NAMALWA (cell line): ENCODE measurements at places on chromosomes 7 and 10.

DNA sequence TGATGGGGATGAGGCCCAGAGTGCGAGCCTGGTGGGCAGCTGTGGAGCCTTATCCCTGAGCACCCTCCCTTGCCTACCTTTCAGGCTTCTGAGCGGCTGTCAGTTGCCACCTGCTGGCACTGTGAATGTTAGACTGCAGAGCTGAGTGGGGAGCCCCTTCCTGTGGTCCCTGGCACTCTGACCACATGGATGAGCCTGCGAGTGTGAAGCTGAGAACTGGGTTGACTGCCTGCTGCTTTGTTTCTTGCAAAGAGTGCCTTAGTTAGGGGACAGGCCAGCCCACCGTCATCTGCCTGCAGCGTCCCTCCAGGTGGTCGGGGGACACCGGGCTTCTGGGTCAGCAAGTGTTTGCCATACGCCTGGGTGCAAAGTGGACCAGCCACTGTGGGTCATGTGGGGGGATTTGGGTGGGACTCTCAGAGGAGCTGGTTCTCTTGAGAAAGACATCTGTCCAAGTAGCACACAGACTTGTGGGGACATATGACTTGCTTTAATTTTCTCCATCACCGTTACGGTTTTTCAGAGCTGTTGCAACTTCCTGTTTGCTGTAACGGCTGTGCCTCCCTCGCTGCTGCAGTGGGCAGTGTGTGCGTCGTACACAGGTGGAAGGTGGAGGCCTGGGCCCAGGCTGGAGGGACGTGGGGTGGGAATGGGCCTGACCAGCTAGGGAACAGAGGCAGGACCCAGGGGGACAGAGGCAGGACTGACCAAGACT lies 13.7 kb downstream of the INPP5A start:
- DNase-seq, result peak; percentile 93

DNA sequence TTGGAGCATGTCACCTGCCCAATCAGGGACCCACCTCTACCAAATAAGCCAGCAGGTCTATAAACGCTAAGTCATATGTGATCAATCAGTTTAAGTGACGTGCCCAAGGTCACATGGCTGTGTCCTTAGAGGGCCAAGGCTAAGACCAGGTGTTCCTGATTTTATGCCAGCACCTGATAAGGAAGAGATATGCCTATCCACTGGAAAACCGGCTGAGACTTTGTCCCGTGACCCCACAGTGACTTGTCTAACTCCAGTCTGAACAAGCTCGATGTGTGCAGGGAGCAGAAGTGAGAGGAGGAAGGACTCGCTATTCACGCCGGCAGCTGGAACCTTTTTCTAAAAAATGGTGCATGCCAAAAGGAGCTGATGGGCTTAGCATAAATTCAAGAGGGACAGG lies 57.0 kb downstream of the PRKAG2 start:
- DNase-seq, result no peak

DNA sequence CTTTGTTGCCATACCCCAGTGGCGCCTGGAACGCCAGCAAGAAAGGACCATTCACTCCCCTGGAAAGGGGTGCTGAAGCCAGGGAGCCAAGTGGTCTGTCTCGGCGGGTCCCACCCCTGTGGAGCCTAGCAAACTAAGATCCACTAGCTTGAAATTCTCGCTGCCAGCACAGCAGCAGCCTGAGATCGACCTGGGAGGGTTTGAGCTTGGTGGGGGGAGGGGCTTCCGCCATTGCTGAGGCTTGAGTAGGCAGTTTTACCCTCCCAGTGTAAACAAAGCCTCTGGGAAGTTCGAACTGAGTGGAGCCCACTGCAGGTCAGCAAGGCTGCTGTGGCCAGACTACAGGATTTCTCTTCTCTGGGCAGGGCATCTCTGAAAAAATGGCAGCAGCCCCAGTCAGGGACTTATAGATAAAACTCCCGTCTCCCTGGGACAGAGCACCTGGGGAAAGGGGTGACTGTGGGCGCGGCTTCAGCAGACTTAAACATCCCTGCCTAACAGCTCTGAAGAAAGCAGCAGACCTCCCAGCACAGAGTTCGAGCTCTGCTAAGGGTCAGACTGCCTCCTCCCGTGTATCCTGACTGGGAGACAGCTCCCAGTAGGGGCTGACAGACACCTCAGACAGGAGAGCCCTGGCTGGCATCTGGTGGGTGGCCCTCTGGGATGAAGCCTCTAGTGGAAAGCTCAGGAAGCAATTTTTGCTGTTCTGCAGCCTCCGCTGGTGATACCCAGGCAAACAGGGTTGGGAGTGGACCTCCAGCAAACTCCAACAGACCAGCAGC lies 281.1 kb upstream of the SP4 start:
- no peak for DNase-seq

- DNase-seq, result no peak
Measured at GRCh38 chr7:23743226-23743625, 33.2 kb downstream of the STK31 start.

GRCh38 chr7:22853138-22853537 lies 30.5 kb upstream of the TOMM7 start:
- DNase-seq, result no peak

- no peak for DNase-seq
Measured at GRCh38 chr10:21144047-21144446, 246.9 kb upstream of the NEBL start.

GRCh38 chr10:77862595-77862994 lies 64.0 kb downstream of the DLG5 start:
- DNase-seq, result no peak
